ENCODE measurements at places on chromosomes 16 and 17.

- DNase-seq: no peak
Observed at GRCh38 chr17:29711588-29712385, 89.1 kb upstream of the CORO6 start.

DNA sequence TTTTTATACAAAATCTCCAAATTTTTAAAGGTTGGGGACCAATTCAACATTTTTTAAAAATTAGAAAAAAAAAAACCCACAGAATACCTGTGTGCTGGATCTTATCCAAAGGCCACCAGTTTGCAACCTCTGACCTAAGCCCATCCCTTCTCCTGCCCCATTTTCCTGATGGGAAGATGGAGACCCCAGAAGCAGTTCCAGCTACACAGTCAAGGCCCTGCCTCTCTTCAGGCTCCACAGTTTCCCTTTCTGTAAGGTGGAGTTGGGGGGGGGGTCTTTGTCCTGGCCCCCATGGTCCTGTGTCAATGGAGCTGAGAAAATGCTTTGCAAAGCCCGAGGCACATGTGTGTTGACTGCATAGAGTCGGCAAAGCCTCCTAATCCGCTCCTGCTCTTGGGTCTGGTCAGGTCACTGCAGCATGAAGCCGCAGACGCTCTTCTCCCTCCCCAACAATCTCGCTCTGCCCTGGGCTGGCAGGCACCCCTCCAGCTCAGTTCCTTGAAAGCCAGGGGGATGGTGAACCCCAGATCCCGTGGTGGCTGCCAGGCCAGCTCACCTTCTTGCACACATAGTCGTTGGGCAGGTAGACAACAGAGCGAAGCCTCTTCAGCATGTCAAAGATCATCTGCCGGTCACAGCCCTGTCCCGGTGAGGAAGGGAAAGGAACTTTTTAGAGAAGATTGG lies 70.0 kb downstream of the CNGB1 start:
- no peak for DNase-seq

- DNase-seq: no peak
Observed at GRCh38 chr16:89723279-89724250, 2.2 kb downstream of the ZNF276 start.

GRCh38 chr17:71521724-71522123 lies 599.1 kb upstream of the SOX9 start:
- no peak for DNase-seq

DNA sequence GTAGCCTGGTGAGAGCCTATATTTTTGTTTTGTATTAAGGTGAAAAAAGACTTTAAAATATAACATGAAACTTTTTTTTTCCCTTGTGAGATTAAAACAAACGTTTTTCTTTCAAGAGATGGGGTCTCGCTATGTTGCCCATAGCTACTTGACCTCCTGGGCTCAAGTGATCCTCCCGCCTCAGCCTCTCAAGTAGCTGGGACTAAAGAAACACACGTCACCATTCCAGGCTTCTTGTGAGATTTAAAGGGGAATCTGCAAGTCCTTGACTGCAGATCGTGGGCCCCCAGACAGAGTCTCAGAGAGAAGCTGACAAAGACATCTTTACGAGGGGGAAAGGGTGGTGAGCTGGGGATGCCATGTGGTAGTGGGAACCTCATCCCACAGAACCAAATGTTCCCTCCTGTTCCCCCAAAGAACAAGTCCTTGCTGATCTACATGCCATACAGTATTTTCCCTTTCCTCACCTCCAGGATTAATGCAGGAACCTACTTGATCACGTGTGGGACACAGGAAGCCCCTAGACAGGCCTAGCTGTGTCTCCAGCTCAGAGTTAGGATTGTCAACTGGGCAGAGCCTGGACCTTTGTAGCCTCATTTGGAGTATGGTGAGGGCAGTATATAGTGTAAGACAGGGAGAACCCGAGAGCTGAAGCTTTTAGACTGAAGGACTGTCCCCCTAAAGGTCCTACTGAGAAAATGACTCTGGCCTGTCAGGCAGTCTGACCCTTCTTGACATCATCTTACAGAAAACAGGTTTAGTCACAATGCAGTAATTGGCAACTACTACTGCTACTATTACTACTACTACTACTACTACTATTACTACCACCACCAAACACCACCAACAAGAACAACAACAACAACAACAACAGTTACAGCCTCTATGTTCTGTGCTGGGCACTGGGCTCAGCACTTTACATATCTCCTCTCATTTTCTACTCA lies 4.1 kb downstream of the MAP3K14 start:
- DNase-seq: no peak

GRCh38 chr17:68800751-68801150 lies 154.4 kb downstream of the ABCA8 start:
- DNase-seq: no peak

- DNase-seq: no peak
Observed at GRCh38 chr16:48503779-48504178, 106.2 kb downstream of the N4BP1 start.

GRCh38 chr16:23572394-23572793 lies 14.9 kb downstream of the UBFD1 start:
- no peak for DNase-seq

DNA sequence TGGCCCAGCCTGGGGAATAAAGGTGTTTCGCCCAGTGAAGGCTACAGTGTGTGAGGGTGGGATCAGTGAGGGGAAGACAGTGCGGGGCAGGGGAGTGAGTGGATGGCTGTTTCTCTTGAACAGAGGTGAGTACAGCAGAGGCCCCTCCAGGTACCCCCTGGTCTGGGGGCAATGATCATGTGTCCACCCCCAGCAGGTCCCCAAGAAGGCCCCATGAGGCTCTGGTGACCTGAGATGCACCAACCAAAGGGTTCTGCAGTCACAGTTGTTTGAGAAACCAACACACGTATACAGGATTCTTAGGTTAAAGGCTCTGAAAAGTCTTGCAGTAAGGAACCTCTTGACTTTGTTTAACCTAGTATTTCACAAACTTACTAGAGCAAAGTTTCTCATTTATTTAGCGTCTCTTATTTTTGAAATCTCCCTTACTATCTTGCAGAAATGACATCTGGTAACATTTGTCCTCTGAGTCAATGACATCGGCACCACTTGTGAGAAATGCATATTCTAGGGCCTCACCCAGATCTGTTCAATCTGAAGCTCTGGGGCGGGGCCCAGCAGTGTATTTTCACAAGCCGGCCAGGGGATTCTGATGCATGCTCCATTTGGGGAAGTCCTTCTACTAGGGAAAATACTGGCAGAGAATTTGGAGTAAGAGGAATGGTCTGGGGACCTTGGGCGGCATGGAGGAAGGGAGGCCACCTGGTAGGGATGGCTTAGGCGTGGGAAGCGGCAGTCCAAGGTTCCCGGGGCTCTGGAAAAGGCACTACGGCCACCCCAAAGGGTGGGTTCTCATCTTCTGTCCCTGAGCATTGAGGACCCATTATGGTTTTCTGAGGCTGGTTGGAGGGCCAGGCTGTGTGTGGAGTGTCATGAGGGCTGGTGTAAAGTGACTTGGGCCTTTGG lies 217.3 kb downstream of the NTN1 start:
- no peak for DNase-seq

GRCh38 chr17:57425431-57425830 lies 169.1 kb downstream of the MSI2 start:
- DNase-seq: no peak

- DNase-seq: no peak
Observed at GRCh38 chr16:7713244-7713643, 380.6 kb downstream of the RBFOX1 start.

GRCh38 chr17:63019138-63019873 lies 53.3 kb downstream of the TANC2 start:
- DNase-seq: no peak

- DNase-seq: peak; percentile 75
Observed at GRCh38 chr17:50708050-50709000, 611 bp upstream of the ANKRD40 start.

- no peak for DNase-seq
Observed at GRCh38 chr16:73179705-73180331, 131.9 kb upstream of the ZFHX3 start.

GRCh38 chr17:22692066-22692805 lies 999.9 kb downstream of the KCNJ18 start:
- DNase-seq: no peak

DNA sequence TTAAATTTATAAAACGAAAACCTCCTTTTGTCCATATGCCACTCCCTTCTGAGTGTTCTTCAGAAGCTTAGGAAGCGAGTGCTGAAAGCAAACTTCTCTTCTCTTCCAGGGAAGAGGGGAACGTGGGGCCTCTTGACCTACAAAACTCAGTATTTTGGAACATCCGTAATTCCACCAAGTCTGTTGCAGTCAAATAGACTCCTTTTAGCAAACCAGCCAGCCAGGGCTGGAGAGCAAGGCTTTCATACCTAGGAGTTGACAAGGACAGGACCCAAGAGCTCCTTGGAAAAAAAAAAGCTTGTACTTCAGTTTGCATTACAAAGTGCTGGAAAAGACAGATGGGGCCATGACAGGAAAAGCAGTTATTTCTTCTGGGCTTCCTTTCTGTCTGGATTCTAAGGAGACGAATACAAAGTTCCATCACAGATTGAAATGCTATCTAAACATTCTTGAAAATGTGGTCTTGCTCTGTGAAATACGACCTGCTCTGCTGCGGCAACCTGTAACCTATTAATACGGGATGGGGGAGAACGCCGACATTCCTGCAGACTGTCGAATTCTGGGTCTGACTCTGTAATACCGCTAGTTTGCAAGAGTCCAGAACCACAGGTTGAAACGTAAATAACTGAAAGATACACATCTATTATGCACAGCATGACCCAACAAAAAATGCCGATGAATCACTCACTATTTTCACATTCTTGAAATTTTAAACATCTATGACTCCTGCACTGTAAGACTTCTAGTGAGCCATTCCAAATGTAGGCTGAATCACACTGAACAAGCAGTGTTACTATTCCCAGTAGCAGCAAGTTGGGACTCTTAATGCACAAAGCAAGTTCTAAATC lies 20.6 kb downstream of the VPS53 start:
- DNase-seq: no peak

GRCh38 chr16:79849119-79849518 lies 248.6 kb upstream of the MAF start:
- no peak for DNase-seq

DNA sequence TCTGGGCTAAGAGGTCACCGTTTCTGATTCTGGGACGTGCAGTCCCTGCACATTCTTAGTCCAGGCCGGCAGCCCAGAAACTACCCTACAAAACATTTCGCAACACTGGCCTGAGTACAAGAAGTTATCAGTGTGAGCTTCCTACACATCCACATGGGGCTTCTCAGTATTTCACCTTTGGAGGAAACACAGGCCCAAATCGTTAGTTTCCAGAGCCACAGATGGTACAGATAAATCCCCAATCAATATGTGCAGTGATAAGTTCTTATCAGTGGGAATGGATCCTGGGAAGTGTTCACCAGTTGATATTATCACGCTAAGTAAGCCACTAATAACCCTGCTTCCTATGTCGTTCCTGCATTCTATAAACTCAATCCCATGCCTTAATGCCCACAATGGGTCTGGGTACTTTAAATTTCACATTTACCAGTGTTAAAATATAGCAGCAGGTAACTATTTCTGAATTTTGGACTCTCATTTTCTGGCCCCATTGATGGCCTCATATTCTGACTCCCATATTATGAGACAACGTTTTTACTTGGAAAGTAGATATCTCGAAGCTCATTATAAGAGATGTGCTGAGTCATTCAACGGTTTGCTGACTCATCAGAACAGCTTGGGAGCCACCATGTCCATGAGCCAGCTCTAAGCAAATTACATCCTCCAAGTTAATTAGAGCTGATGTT lies 370.2 kb upstream of the MAF start:
- DNase-seq: no peak

GRCh38 chr16:51553910-51554309 lies 402.8 kb upstream of the SALL1 start:
- DNase-seq: no peak

DNA sequence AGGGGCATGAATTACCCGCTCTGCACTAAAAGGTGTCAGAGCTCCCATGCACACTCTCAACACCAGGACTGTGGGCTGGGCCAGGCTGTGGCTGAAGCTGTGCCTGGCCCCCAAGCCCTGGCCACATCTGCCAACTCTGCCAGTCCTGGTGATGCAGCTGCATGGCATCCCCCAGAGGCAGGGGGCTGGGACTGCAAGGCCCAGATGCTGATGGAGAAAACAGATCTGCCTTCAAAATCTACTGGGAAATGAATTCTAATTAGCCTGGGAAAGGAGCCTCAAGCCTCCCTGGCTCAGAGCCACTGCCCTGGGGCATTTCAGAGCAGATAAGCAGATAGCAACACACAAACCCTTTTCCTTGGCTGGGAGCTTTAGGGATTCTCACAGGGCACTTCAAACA lies 3.4 kb downstream of the CHST6 start:
- peak; percentile 87 for DNase-seq

DNA sequence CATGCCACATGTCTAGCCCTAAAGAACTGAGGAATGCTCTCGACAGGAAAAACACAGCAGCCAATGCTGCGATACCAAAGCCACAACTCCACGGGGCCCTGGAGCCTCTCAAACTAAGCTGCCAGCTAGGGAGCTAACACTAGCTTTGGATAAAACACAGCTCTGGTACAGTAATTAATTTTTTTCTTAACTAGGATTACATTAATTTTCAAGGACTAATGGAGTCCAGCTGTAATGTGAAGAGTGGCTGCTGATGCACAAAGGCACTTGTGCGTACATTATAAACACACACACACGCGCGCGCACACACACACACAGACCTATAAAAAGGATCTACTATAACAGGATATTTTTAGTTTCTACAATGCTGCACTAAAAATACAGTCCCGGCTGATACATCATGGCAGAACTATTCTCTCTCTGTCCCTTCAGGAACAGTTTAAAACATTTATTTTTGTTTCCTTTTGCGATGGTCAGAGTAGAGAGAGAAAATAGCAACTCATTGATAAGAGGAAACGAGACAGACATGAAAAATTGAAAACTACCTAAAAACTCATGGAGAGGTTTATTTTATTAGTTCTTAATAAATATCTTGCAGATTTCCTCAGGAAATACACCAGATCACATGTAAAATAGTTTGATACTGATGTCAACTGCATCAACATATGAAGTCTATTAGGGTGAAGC lies 88.5 kb downstream of the SMG6 start:
- DNase-seq: no peak

- DNase-seq: no peak
Observed at GRCh38 chr17:31100840-31101459, 6.2 kb downstream of the NF1 start.

DNA sequence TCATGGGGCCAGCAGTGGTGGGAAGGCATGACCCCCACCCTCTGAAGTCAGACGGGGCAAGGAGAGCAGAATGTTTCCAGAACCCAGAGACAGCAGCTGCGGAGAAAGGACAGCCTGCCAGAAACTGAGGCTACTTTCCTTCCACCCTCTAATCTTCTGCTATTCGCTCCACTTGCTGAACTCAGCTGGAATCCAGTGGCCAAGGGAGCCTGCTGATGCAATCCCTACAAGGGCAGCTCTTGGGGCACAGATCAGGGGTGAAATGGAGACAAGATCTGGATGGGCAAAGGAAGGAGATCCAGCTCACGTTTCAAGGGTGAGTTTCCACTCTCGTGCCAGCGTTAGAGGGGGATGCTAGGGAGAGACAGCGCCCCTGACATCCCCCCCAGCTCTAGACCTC lies 479.1 kb downstream of the SLC39A11 start:
- DNase-seq: no peak
